NCI-H2081 (cell line): ENCODE measurements at places on chromosomes 12 and 14.

DNA sequence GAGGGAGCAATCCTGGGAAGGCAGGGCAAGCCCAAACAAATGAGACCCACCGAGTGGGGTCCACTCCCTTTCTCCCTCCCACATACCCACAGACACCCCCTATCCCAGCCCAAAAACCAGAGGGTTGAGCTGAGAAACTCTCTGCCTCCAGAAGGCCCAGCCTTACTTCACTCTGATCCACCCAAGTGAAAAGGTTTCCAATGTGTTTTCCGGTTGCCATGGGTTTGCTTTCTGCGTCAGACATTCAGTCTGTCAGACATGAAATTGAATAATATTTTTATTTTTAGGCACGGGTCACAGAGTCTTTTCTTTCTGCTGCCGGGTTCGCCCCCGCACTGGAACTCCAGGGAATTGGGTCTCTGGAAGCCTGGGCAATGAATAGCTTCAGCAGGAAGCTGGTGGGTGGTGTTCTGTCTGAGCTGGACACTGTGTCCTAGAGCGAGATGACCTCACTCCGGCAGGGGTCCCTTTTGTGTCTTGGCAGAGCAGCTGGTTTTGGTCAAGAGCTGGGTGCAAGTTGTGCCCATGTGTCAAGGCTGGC, 69.8 kb upstream of the CLMN start:
- no peak for DNase-seq

DNA sequence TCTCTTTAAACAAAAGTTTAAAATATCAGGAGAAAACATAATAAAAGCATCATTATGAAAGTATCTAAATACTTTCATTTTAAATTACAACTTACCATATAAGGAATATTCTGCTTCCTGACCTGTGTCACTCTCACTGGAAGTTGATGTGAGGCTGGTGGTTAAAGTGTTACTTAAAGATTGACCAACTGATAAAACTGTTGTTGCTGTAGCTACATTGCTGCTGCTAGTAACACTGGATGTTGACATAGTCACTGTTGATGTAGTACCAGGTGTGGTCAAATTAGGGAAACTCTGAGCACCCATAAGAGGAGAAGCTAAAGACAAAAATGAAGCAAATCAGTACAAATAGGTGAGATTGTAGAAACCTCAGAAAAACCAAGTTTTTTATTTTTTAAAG, 79.9 kb downstream of the HECTD1 start:
- no peak for DNase-seq

- no peak for DNase-seq
Observed at GRCh38 chr12:96271469-96272199, 77.5 kb downstream of the ELK3 start.

DNA sequence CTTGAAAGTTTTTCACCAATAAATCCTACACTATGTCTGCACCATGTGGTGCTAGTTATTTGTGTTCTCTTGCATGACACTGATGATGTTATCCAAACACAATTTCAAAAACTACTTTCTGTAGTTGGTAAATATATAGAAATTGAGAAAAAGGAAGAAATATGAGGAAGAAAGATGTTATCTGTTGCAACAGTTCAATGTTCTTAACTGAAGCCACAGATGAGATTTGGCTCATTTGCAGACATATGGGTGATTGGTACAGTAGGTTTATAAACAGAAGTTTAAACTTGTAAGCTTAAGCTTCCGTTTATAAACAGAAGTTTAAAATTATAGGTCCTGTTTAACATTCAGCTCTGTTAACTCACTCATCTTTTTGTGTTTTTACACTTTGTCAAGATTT, at the start of gene CLEC12A:
Gene CLEC12A (plus strand): TSS at position 229 of the 400 bp plus-strand sequence. CDS start 188 bp downstream, outside the sequence.
- DNase-seq: no peak

DNA sequence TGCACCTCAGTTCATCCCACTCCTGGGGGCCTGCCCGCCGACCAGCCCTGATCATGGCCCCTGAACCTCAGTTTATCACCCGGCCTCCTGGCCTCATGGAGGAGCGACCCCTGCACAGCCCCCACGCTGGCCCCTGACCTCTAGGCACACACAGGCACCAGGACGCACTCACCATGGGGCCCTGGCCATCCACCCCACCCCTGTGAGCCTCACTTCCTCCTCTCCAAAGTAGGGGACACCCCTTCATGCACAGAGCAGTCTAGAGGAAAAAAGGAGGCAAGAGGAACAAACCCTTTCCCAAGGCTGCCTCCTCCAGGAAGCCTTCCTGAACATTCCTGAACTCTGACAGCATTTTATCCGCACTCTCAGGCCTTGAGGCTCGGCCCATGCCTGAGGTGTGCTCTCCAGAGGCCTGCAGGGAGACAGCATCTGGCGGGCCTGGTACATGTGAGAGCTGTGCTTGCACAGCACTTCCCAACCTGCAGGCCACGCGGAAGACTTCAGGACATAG, 39.4 kb downstream of the CCNK start:
- DNase-seq: no peak

- no peak for DNase-seq
Observed at GRCh38 chr14:96065661-96066459, 26.7 kb downstream of the C14orf132 start.

DNA sequence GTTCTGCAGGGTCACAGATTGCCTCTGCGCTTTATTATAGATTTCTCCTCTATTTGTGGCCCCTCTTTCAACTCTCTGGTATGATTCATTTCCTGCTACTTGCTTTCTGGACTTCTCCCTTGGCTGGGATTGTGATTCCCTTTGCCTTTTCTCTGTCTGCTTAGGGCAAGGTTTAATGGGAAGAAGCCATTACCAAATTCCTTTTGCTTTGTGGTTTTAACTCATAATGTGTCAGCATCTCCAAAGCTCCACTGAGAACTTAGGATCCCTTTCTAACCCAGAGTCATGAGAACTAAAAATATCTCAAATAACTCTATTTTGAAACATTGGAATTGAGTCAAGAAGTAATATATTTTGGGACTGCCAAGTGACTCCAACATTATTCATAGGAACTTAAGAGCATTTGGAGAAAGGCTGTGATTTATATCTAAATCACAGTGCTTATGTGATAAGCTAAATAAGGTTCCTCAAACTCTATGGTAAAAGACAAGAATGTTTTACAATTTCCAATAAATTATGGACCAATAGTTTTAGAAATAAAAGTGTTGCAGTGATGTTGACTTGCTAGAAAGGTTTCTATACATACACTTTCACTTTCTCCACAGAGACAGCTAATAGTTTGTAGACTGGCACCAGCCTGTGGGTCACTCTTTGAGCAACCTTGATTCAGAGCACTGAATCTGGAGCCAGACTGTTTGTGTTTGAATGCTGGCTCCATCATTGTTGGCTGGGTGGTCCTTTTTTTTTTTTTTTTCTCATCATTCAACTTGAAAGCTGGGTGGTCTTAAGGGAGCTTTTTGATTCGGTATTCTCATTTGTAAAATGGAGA, 93.9 kb downstream of the DACT1 start:
- no peak for DNase-seq

GRCh38 chr12:29743801-29744200, 39.9 kb downstream of the TMTC1 start:
- no peak for DNase-seq

DNA sequence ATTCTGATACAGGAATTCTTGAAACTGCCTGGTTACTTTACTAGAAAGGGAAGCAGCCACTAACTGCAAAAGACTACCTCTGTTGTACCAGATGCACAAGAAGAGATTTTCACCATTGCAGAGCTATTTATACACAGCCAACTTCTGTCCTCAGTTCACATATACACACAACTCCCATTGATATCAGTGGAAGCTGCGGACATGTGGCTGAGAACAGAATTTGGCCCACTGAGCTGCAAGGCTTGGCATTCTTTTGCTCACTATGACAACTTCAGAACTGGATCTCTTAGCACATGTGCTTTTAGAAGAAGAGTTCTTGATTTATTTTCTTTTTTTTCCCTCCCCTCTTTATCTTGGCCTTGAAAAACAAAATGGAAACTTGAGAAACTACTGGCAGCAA, 28.3 kb downstream of the PTPRO start:
- DNase-seq: no peak

- no peak for DNase-seq
Observed at GRCh38 chr12:94988471-94988870, 15.0 kb downstream of the NDUFA12 start.

DNA sequence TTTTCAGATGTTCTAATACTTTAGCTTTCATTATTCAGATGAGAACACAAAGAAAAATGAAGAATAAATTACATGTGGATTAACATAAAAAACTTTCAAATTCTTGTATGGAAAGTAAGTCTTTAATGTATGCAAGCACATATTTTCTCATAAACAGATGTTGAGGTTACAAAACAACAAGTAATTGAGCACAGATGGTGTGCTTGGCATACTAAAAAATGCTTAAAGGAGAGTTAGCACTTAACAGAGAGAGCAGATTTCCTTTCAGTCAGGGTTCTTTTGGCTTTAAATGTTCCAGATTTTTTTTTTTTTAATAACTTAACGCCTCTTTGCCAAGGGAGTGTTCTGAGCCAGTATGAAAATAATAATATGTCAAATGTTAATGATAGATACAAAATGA, 96.0 kb downstream of the RASSF9 start:
- DNase-seq: no peak

GRCh38 chr12:77343291-77343690, 277.9 kb upstream of the E2F7 start:
- DNase-seq: no peak

GRCh38 chr14:69291891-69292561, 32.1 kb downstream of the GALNT16 start:
- DNase-seq: no peak

DNA sequence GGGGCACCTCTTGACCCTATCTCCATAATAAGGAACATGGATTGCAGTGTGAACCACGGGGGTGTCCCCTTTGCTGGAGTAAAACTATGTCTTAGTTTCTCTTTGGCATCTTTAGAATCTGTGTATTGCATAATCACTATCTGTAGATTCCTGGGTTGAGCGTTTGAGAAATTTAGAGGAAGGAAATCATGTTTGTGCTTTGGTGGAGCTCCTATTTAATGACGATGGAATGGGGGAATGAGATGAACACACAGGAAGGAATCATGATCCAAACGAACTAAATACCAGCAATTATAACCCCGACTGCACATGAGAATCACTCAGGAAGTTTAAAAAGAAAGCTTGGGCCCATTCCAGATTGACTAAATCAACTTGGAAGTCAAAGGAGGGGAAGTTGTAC, 1.3 kb upstream of the MYG1 start:
- no peak for DNase-seq

- DNase-seq: no peak
Observed at GRCh38 chr14:96888593-96888992, 91.4 kb downstream of the VRK1 start.

- peak; percentile 6 for DNase-seq
Observed at GRCh38 chr14:23186913-23187654, 3.6 kb upstream of the SLC7A8 start.

GRCh38 chr14:28773176-28773575, 6.6 kb downstream of the FOXG1 start:
- DNase-seq: no peak

GRCh38 chr14:68577802-68578541, 214.9 kb downstream of the ZFP36L1 start:
- no peak for DNase-seq

DNA sequence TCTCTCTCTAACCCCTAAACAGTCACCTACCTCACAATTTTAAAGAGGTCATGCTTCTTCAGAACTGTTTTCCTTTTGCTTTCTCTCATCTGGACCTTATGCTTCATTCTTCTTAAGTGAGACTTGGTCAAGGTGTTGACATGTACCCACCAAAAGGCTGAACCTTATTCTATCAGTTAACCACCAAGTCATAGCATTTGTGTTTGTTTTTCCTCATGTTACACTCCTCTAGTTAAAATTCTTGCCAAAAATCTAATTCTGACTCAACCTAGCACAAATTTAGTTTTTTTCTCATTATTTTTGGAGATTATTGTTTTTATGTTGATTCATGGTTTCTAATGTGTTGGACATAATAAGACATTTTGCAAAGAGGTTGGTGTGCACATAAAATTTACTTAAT, 578.6 kb downstream of the SLC16A7 start:
- DNase-seq: no peak

DNA sequence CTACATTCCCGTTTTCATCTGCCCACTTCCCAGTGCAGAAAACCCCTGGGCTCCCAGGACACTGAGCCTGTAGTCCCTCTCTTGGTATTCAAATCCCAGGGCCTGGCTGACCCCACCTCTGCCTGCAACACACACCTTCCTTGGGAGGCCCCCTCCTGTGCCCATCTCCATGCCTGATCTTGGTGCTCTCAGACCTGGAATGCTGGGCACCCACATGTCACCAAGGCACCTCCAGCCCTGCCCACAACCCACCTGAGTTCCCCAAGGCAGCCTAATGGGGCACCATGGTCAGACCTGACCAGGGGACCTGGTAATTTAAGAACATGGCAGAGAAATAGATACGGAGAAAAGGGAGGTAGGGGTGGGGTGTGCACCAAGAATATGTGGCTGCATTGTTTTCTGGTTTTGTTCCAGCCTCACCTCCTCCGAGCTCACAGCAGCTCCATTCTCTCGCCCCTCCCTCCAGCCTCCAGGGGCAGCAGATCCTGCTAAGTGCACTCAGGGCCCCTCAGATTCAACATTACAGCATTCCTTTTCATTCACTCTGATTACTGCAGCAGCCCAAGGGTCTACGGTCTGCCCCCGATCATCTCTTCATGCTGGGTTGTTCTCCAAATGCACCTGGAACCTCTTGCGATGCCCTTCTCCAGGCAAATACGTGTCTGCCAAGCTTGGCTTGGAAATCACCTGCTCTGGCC, 9.2 kb upstream of the HSP90AA1 start:
- DNase-seq: no peak

DNA sequence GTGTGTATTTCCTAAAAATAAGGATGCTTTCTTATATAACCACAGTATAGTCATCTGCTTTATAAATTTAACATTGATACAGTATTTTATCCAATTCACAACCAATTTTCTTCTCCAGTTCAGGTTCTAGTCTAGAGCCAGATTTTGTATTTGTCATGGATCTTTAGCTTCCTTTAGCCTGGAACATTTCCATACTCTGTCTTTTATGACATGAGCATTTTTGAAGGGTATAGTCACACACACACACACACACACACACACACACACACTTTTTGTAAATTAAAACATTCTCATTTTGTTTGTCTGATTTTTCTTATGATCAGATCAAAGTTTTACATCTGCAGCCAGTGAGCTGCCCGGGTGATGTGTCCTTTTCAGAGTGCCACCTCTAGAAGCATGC, 25.4 kb downstream of the CGRRF1 start:
- no peak for DNase-seq

DNA sequence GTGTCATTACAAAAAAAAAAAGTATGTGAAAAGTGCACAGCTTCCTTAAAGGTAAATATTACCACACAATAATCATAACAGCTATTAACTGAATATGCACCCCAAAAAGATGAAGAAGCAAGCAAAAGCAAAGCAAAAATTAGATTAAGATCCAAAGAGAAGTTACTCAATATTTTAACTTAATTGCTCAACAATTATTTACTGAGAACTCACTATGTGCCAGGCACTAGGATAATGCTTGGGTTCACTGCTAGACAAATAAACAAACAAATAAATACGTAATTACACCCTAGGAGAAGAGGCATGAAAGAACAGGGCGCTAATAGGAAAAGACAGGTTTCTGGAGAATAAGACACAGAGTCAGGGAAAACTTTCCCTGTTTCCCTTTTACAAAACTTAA, 33.4 kb downstream of the PPP1R12A start:
- no peak for DNase-seq

- DNase-seq: no peak
Observed at GRCh38 chr12:103728323-103728722, 112.7 kb downstream of the NT5DC3 start.
